ENCODE measurements at places on chromosomes 11 and 22. TPM values are rescaled to one million over a fixed set of nuclear protein-coding genes. Genes with fewer than 3 reads are reported as not detected.
A peak's percentile ranks its signal among the peaks of the same experiment; 100 is the strongest.

- no peaks in the 10 kb centered on the region for H3K4me1 ChIP-seq
- H3K27me3 ChIP-seq, result no peaks in the 10 kb centered on the region
- no peak overlapping the region for H3K4me3 ChIP-seq
- no peak for DNase-seq
- no peaks in the 10 kb centered on the region for H3K36me3 ChIP-seq
- H3K27ac ChIP-seq, result no peak overlapping the region
Observed at GRCh38 chr11:33110083-33110482, 51.2 kb downstream of the CSTF3 start.

Gene DEFB131B
- not detected for total RNA-seq

Gene TTC12
- total RNA-seq, result 42.1 TPM

- H3K4me1 ChIP-seq, result peaks cover 33% of the 10 kb centered on the region
- H3K27ac ChIP-seq, result no peak overlapping the region
- H3K27me3 ChIP-seq, result no peaks in the 10 kb centered on the region
Observed at GRCh38 chr11:67058506-67058905, 1.9 kb downstream of the RHOD start.

DNA sequence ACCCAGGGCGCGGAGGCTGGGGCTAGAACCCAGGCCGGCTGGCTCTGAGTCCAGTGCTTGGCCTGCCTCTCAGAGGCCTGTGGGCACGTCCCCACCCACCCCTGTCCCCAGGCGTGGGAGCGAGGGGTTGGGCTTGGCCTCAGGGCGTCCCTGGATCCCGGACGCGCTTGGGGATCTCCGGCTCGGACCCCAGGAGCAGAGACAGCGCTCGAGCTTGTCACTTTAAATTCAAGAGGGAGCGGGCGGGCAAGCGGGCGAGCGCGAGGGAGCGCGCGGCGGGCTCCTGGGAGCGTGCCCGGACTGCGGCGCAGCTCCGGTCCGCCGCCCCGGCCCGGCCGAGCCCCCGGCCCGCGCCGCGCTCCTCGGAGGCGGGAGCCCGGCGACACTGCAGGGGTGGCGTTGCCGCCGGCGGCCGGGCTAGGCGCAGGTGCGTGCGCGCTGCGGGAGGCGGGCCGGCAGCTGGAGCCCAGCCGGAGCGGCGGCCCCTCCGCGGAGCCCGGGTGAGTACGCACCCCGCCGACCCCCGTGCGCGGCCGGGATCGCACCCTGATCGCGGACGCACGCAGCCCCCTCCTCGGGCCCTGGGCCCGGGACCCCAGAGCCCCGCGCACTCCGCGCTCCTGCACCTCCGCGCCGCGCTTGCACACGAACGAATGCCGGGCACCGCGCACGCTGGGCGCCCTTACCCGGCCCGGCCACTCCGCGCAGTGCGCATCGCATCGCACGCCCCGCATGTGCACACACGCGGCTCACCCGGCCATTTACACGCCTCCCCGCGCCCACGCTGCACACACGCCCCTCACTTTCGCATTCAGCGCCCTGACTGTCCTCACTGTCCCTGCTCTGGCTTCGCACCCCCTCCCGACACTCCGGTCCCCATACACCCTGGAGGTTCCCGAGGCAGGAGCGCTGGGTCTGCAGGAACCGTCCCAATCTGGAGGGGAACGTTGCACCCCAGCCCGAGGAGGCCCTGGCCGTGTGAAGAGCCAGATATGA, at the start of gene SYT12:
Gene SYT12, plus strand, starts transcription at position 174 of the 996 bp plus-strand sequence. CDS start 7,011 bp downstream, outside the sequence.
- H3K36me3 ChIP-seq, result no peaks in the 10 kb centered on the region
- peaks cover 8% of the 10 kb centered on the region for H3K4me1 ChIP-seq
- DNase-seq, result no peak
- H3K4me3 ChIP-seq, result peak within 1 kb of the TSS; percentile 31
- no peak within 1 kb of the TSS for H3K27ac ChIP-seq

Gene BACE1
- 24.7 TPM for total RNA-seq

Gene UBASH3B
- total RNA-seq, result 20.4 TPM

Gene NCAPD3
- total RNA-seq, result 82.9 TPM

DNA sequence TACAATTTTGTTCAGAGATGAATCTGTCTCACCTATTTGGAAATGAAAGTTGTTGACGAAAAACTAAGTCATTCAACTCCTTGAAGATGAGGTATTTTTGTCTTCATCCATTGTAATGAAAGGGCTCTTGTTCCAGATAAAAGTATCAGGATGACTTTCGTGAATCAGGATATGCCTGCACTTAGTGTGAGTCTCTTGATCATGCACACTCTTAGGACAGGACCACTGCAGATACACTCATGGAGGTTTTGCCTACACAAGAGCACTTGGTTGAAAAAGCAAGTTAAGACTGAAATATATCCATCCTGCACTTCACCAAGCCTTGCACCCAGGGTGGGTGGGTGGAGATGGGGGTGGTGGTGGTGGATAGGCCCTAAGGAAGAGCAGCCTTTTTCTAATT, 120.8 kb upstream of the MTMR2 start:
- H3K36me3 ChIP-seq, result no peaks in the 10 kb centered on the region
- H3K27me3 ChIP-seq, result no peaks in the 10 kb centered on the region
- no peak overlapping the region for H3K27ac ChIP-seq
- no peak for DNase-seq
- H3K4me3 ChIP-seq, result no peak overlapping the region
- no peaks in the 10 kb centered on the region for H3K4me1 ChIP-seq

DNA sequence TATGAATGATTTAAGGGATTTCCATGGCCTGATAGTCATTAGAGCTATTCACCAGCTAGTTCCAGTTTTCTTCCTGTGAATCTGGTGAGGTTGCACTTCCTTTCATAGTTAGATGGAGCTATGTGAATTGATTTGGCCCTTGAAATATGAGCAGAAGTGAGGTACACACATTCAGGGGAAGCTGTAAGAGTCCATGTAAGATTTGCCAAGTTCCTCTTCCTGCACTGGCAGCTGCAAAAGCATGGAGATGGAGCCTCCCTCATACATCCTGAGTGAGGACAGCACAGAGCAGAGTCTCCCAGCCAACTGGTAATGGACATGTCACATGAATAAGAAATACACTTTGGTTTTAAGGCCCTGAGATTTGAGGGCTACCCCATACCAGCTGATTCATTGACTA, 111.7 kb downstream of the CD44 start:
- no peaks in the 10 kb centered on the region for H3K4me1 ChIP-seq
- no peaks in the 10 kb centered on the region for H3K27me3 ChIP-seq
- no peak for DNase-seq
- H3K36me3 ChIP-seq, result no peaks in the 10 kb centered on the region
- no peak overlapping the region for H3K4me3 ChIP-seq
- no peak overlapping the region for H3K27ac ChIP-seq

GRCh38 chr11:119157063-119157462, 8.2 kb downstream of the ABCG4 start:
- H3K4me1 ChIP-seq, result no peaks in the 10 kb centered on the region
- no peak overlapping the region for H3K27ac ChIP-seq
- H3K27me3 ChIP-seq, result no peaks in the 10 kb centered on the region
- H3K4me3 ChIP-seq, result no peak overlapping the region
- no peaks in the 10 kb centered on the region for H3K36me3 ChIP-seq

GRCh38 chr11:131675121-131675888, 304.9 kb downstream of the NTM start:
- no peak overlapping the region for H3K4me3 ChIP-seq
- H3K4me1 ChIP-seq, result no peaks in the 10 kb centered on the region
- no peaks in the 10 kb centered on the region for H3K36me3 ChIP-seq

- DNase-seq, result no peak
- H3K36me3 ChIP-seq, result no peaks in the 10 kb centered on the region
- H3K27ac ChIP-seq, result no peak overlapping the region
- no peak overlapping the region for H3K4me3 ChIP-seq
- H3K4me1 ChIP-seq, result no peaks in the 10 kb centered on the region
Observed at GRCh38 chr11:44342616-44343015, 32.7 kb upstream of the ALX4 start.

DNA sequence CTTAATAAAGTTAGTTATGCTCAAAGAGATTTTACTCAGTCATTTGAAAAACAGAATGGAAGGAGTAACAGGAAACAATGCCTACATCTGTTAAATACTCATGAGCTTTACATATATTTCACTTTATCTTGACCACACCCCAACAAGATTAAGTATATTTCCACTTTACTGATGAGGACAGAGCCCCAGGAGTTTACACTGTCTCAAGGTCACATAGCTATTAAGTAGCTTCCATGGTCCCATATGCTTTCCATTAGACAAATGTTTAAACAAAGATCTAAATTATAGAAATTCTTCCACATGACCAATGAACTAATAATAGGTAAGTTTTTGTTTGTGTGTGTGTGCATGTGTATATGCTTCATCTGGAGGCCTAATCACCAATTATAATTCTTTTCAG, 30.2 kb downstream of the MRTFA start:
- no peaks in the 10 kb centered on the region for H3K27me3 ChIP-seq
- peak overlapping the region; percentile 62 for H3K27ac ChIP-seq
- H3K36me3 ChIP-seq, result no peaks in the 10 kb centered on the region
- no peak for DNase-seq

Gene RPUSD4
- total RNA-seq, result 25.9 TPM

DNA sequence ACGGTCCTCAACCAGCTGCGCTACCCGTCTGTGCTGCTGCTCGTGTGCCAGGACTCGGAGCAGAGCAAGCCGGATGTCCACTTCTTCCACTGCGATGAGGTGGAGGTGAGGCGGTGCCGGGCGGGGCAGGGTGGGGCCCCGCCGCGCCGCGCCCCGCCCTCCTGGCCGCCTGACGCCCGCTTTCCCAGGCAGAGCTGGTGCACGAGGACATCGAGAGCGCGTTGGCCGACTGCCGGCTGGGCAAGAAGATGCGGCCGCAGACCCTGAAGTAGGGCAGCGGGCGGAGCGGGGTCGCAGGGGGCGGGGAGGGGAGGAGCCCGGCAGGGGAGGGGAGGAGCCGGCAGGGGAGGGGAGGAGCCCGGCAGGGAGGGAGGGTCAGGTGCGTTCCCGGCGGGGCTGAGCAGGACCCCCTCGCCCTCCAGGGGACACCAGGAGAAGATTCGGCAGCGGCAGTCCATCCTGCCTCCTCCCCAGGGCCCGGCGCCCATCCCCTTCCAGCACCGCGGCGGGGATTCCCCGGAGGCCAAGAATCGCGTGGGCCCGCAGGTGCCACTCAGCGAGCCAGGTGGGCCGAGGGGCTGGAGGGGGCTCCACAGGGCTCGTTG, 14.7 kb downstream of the EPS8L2 start:
- peaks cover 10% of the 10 kb centered on the region for H3K4me1 ChIP-seq
- no peaks in the 10 kb centered on the region for H3K36me3 ChIP-seq
- H3K4me3 ChIP-seq, result no peak overlapping the region
- no peaks in the 10 kb centered on the region for H3K27me3 ChIP-seq
- no peak for DNase-seq

DNA sequence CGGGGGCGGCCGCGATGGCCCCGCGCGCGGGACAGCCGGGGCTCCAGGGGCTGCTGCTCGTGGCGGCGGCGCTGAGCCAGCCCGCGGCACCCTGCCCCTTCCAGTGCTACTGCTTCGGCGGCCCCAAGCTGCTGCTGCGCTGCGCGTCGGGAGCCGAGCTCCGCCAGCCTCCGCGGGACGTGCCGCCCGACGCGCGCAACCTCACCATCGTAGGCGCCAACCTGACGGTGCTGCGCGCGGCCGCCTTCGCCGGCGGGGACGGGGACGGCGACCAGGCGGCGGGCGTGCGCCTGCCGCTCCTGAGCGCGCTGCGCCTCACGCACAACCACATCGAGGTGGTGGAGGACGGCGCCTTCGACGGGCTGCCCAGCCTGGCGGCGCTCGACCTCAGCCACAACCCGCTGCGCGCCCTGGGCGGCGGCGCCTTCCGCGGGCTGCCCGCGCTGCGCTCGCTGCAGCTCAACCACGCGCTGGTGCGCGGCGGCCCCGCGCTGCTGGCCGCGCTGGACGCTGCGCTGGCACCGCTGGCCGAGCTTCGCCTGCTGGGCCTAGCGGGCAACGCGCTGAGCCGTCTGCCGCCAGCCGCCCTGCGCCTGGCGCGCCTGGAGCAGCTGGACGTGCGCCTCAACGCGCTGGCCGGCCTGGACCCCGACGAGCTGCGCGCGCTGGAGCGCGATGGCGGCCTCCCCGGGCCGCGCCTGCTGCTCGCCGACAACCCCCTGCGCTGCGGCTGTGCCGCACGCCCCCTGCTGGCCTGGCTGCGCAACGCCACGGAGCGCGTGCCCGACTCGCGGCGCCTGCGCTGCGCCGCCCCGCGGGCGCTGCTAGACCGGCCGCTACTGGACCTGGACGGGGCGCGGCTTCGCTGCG, 697 bp downstream of the TPBGL start:
- H3K27me3 ChIP-seq, result no peaks in the 10 kb centered on the region
- H3K4me1 ChIP-seq, result no peaks in the 10 kb centered on the region
- H3K4me3 ChIP-seq, result peak overlapping the region; percentile 57

Gene MYRF
- 9.2 TPM for total RNA-seq

DNA sequence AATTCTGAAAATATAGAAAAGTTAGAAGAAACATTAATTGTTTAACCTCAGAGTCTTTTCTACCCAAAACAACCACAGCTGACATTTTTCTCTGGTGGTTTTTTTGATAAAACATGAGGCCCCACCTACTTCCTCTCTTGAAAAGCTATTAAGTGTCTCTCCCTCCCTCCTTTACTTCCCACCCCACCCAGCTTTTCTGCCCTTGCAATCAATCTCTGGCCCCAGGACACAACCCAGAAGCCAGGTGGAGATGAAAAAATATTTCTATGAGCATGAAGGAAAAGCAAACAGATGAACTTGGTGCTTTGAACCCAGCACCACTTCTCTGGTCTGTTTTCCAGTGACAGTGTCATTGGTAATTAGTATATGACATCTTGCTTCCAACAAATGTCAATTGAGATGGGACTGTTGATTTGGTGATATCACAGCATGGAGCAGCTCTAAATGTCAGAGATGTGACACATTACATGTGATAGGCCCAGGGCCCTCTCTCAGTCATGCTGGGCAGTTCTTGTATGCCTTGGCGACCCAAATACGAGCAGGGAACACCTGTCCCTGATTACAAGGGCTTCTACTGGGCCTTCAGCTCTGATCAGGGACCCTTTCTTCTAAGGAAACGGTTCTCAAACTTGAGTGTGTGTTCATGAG, 23.9 kb upstream of the TMPRSS13 start:
- H3K27ac ChIP-seq, result no peak overlapping the region
- H3K4me1 ChIP-seq, result no peaks in the 10 kb centered on the region
- no peaks in the 10 kb centered on the region for H3K27me3 ChIP-seq
- no peak for DNase-seq
- H3K4me3 ChIP-seq, result no peak overlapping the region
- no peaks in the 10 kb centered on the region for H3K36me3 ChIP-seq

DNA sequence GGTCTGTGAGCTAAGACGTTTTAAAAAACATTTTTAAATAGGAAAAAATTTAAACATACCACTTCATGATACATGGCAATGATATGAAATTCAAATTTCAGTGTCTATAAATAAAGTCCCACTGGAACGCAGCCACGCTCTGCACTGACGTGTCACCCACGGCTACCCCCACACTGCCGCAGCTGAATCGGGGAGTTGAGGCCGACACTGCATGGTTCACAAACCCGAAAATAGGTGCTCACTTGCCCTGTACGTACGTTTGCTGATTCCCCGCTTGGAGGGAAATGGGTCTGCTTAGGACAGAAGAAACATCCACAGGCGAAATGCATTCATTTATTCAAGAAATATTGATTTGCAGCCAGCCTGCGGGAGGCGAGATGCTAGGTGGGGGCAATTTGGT, 1342.3 kb downstream of the TBC1D22A start:
- H3K27me3 ChIP-seq, result no peaks in the 10 kb centered on the region
- DNase-seq, result no peak
- no peak overlapping the region for H3K27ac ChIP-seq
- no peaks in the 10 kb centered on the region for H3K4me1 ChIP-seq

- H3K4me1 ChIP-seq, result peaks cover 10% of the 10 kb centered on the region
- H3K27ac ChIP-seq, result no peak overlapping the region
- no peaks in the 10 kb centered on the region for H3K27me3 ChIP-seq
- no peaks in the 10 kb centered on the region for H3K36me3 ChIP-seq
- no peak for DNase-seq
Observed at GRCh38 chr11:94405062-94405833, 4.0 kb upstream of the GPR83 start.

Gene SCN3B
- total RNA-seq, result 3.9 TPM

Gene NAALAD2
- 92.4 TPM for total RNA-seq
